ENCODE measurements at places on chromosomes 7 and 10. TPM values are rescaled to one million over a fixed set of nuclear protein-coding genes. Genes with fewer than 3 reads are reported as not detected.

DNA sequence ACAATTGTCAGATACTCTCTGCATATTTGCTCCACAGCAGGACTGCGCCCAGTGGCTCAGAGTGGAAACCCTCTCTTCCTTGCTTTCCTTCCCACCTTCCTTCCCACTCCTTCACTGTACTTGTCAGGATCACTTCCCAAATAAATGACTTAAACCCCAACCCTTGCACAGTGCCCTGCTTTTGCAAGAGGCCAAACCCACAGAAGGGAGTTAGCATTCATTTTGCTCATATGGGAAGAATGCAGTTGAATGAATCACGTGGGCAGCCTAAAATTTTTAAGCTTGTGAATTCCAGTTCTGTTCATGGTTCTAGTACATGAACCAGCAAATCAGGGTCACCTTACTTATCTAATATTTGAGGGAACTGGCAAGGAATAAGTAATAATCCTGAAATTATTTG is 47.7 kb upstream of the SFMBT2 start:
- no peak for DNase-seq

Gene AKR1C3
- 63.8 TPM for polyA plus RNA-seq

Gene BZW2
- 69.4 TPM for polyA plus RNA-seq

DNA sequence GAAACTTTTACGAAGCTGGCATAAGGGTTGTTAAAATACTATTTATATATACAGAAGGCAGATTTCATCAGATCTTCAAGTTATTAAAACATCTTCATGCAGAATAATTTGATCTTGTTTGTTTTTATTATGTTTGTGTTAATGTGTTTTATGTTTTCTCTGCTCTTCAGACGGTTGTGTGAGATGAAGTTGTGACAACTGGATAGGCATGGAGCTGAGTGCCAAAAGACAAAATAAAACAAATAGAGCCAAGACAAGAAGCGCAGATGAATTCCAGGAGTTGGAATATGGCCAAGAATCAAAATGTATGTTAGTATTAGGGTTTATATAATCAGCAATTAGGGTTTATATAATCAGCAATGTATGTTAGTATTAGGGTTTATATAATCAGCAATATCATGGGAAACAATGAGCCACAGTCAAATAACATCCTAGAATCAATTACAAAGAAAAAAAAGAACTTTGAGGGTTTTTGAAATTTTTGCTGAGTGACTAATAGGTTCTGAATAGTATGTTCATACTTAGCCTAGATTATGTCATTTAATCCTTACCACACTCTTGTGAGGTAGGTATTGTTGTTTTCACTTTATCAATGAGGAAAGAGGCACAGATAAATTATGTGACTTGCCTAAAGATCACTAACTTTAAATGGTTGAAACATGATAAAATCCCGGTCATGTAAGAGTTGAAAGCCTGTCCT is 488.0 kb upstream of the STEAP1 start:
- DNase-seq: no peak

- no peak for DNase-seq
Observed at GRCh38 chr10:5888843-5889623, 660 bp downstream of the ANKRD16 start.

- no peak for DNase-seq
Observed at GRCh38 chr7:130993671-130994365, 259.8 kb upstream of the KLF14 start.

- no peak for DNase-seq
Observed at GRCh38 chr7:3558400-3558799, 257.3 kb downstream of the SDK1 start.

GRCh38 chr10:125739994-125740679 is 20.6 kb downstream of the EDRF1 start:
- DNase-seq: no peak

DNA sequence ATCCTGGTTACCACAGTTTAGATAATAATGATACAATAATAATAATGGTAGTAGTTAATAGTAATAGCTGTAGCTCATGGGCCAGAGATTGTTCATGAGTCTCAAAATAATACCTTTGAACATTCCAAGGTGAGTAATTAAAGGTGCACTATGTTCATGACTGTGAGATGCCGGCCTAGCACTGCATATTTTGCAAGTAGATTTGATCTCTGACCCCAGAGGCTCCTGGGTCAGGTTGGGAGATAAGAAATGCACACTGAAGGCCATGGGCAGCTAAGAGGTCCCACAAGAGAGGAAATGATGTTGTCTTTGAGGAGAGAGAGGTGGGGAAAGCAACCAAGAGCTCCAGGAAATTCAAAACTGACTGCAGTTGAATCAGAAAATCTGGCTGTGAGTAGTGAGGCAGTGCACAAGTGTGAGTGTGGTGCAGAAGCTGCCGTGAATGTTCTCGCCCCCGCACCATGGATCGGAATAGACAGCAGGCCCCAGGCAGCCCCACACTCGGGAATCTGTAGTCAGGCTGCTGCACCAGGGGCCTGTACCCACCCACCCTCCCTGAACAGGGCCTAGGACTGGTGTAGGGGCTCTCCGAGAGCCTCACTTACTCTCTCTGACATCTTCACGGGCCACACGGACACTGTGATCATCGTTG is 11.9 kb downstream of the CPXM2 start:
- no peak for DNase-seq

DNA sequence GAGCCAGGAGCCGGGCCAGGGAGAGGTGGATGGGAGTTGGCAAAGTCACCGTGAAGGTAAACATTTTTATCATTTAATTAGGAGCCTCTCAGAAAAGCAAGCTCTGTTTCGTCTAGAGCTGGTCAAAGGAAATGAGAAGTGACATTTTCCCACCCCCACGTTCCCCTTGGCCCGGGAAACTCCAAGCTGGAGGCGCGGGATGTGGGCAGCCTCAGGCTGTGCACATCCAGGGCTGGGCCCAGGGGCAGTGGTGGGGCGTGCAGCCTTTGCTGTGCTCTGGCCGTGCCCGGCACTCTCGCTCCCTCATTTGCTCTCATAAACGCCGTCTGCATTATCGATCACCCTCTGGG is 135.6 kb upstream of the RET start:
- DNase-seq: no peak

GRCh38 chr10:2208106-2208505 is 470.8 kb upstream of the ADARB2 start:
- DNase-seq: no peak

Gene GLI3
- polyA plus RNA-seq: 17.0 TPM

- DNase-seq: no peak
Observed at GRCh38 chr10:609868-610545, 79.5 kb downstream of the DIP2C start.

Gene GARIN1A
- 1.1 TPM for polyA plus RNA-seq

DNA sequence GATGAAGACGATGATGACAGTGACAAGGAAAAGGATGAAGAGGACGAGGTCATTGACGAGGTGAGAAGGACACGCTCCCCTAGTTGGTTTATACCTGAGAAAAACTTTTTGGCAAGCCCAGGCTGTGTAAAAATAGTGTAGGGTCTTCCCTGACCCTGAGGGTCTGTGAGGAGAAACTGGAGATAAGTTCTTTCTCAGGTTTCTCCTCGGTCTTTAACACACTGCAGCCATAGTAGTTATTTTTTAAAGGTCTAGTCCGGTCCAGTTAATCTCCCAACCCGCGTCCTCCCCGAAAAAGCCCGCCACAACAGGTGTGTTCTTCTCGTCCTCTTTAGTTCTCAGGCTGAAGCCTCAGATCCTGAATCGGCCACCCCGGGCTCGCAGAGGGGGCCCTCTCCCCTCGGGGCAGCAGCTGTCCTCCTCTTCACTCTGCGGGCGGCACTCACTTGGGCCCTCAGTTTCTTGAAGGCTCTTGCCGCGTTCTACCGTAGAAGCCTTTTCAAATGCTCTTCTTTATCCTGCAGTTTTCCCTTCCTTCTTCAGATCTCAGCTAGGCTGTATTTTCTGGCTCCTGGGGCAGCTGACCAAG is 411 bp downstream of the BCCIP start:
- no peak for DNase-seq

Gene ETV1
- 31.6 TPM for polyA plus RNA-seq

Gene RSPH10B2
- 0.32 TPM for polyA plus RNA-seq

Gene ORAI2
- 28.7 TPM for polyA plus RNA-seq

- no peak for DNase-seq
Observed at GRCh38 chr10:66085906-66086305, 839.9 kb upstream of the LRRTM3 start.

- no peak for DNase-seq
Observed at GRCh38 chr7:156261581-156261980, 379.0 kb upstream of the RNF32 start.

Gene TMEM209
- 24.8 TPM for polyA plus RNA-seq

DNA sequence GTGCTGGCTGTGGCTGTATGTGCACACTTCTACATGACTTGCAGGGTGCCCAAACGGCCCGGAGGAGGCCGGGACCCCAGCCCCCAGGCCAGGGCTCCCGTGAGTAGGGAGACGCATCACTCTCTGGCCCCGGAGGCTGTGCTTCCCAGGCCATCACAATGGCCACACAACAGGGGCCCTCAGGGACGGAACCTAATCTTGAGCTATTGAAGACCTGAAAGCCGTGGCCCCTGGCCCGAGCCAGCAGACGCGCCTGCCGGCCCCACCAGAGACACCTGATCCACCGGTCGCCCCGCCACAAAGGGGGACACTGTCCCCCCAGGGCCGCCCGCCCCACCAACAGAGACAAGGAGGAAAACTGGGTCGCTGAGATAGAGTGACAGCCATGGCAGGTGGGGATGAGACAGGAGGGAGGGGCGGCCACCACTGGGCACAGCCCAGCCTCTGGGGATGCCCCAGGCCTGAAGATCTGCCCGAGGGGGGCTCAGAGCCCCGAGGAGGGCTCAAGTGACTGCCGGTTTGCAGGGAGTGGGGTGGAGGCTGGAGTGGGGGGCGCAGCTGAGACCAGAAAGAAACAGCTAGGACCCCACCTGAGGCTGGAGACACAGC is 10.2 kb upstream of the LFNG start:
- DNase-seq: no peak

GRCh38 chr10:8444630-8445029 is 390.1 kb downstream of the GATA3 start:
- DNase-seq: no peak

Gene ABCC2
- 11.8 TPM for polyA plus RNA-seq

DNA sequence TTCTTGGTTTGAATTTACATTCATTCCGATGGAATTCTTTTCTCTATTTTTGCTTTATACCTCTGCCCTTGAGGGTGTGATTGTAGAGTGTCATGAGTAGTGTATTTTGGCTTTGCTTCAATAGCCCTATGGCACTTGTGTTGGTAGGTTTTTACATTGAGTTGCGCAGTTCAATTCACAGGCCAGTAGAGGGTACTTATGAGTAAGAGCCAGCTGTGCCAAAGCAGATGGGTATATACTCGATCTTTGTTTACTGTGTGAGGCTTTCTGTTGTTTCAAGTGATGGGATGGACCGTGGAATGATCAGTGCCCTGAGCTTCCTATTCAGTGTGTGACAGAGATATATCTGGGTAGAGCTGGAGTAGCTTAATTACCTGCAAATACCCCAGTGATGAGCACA is 4.3 kb upstream of the AKR1C3 start:
- no peak for DNase-seq

GRCh38 chr10:1287971-1288401 is 231.8 kb downstream of the WDR37 start:
- no peak for DNase-seq

Gene NPSR1
- polyA plus RNA-seq: not detected

DNA sequence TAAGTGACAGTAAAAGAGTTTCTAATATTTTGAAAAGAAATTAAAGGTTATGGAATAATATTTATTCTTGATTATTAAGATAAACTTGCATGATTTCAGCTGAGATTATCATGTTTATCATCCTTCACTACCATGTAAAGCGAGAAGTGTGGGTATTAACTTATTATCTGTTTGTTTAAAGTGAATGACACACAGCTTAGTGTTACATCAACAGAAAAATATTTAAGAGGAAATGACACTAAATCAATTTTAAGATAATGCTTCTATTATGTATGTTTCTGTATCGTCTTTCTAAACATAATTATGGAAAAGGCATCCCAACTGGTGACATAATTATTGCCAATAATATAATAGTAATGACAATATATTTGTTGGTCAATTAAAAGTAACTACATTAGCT is 213.1 kb downstream of the PCDH15 start:
- no peak for DNase-seq

Gene NSUN6
- polyA plus RNA-seq: 41.6 TPM

DNA sequence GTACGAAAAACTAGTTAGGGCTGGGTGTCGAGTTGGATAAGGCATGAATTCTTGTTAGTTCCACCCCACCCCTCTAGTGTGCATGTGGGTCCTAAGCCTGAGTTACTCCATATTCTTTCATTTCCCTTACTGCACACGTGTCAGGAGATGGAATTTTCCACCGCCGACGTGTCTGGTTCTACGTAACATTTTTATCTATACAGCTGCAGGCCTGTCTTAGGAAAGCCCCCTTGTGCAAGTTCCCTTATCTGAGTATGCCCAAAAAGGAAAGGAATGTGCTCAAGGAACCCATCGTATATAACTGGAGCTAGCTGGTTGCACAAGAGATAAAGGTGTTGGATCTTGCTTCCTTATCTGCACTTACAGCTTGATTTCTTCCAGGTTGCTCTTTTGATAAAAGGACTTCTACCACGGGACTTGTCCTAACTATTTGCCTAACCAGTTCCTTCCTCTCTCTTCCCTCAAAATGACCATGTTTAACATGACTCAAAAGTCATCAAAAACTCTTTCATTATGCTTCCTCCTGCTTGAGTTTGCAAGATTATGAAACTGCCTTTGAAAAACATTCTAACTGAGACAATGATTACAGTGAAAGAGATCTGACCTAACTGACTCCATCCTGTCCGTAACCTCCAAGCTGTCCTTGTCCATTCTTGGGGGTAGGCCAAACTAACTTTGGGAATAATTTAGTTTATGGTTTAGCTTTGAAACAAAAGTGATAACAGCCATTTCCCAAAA is 181.4 kb downstream of the AKR1D1 start:
- DNase-seq: no peak

GRCh38 chr10:124697837-124698544 is 46.2 kb downstream of the FAM53B start:
- no peak for DNase-seq
